ENCODE measurements at places on chromosomes 11 and 22.

DNA sequence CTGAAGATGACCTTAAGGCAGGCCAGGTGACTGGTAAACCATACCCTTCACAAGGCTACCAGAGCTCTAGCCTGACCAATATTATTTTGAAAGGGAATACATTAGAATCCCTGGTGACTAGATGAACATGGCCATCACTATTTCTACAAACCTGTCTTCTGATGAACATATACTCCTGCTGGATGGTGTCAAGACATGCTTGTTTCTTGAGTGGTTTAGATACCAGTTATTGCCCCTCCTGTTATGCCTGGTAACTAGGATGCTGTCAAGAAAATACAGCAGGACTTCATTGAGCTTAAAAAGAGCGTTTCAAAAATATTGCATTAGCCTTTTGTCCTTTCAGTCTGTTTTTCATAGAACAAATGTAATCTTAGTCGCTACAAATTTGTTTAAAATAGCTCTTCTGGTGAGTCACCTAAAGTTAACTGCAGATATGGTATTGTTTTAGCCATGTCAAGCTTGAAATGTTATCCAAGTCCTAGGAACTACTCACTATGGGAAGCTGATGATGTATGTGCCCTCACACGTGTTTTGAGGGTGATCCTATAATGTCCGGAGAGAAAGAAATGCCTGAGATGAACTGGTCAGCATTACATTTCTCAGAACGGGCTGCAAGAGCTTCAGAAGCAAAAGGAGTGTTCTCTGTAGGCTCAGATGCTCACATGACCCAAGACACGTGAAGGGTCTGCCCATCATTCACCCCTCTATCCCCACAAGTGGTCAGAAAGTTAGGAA lies 20.6 kb downstream of the ADM start:
- peak; percentile 17 for DNase-seq

- DNase-seq: peak; percentile 51
These were observed 390.5 kb downstream of the TMEM135 start for GRCh38 chr11:87428266-87428665.

- no peak for DNase-seq
These were observed 369.1 kb downstream of the JRKL start for GRCh38 chr11:96758957-96759356.

GRCh38 chr22:32199341-32199740 lies 5.5 kb downstream of the RFPL2 start:
- no peak for DNase-seq

DNA sequence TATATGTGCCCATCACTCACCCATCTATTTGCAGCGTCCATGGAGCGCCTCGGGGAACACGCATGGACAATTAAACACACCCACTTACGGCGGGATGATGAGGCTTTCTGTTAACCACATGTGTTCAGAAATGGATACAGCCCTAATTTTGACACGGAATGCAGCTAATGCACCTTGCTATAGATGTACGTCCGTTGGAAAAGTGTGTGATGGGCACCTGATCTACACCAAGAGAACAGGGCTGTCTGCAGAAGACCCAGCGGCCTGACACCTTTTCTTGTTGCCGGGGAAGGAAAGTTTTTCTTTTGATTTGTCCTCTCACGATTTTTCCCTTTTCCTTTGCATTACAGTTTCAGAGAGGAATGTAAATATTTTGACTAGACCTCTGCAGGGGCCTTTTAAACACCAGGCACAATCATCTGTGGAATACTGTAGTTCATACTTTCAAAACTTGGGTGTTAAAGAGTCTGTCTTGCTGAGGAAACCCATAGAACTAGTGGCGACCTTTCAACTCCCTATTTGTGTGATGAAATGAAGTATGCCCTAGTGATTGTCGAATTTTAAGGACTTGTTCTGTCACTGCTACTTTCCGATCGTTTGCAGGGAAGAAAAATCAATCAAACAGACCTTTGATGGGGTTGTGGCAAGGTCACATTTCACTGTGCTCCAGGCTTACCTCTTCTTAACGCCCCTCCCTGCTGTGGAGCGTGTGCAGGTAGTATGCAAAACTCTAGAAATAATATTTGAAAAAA lies 16.5 kb upstream of the PAX6 start:
- DNase-seq: no peak

DNA sequence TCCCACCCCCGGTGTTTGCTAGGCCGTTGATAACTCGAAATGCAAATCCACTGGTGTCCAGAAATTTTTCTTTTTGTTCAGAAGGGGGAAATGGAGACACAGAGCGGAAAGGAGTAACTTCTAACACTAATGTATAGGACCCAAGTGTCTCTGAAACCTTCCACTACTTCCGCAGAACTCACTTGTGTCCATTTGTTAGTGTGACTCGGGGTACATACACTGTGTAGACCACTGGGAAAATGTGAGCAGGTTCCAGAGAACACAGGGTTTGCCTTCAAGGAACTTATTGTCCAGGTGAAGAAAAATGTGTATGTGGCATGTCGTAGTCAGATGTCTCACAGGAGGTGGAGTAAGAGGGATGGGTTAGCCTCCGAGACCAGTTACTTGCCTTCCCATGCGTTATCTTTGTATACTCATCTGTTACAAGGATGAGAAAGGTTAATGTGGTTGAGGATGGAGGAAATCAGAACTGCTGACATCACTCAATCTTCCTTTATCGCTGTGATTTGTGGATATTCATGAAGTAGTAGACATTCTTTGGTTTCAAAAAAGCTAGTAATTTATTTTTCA lies 857 bp downstream of the ARCN1 start:
- peak; percentile 62 for DNase-seq

- peak; percentile 98 for DNase-seq
These were observed 47.8 kb downstream of the DBX1 start for GRCh38 chr11:20112291-20113148.

DNA sequence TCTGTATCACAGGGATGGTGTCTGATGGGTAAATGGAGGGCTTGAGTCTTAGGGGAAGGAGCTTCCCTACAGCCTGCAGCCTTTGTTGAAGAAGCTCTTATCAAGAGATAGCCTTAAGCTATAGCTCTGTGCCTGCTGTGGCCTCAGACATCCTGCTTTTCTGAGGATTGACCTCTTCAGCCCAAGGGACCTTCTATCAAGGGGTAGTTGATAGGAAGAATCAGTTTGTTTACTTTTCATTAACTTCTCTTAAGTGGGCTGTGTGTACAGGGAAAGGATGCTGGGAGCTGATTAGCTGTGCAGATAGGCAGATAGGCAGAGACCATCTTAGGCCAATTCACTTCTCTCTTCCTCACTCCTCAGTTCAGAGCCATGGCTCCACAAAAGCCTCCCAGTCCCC lies 151.8 kb upstream of the CADM1 start:
- DNase-seq: no peak

GRCh38 chr22:19806213-19807160 lies 45.9 kb downstream of the TBX1 start:
- peak; percentile 96 for DNase-seq

DNA sequence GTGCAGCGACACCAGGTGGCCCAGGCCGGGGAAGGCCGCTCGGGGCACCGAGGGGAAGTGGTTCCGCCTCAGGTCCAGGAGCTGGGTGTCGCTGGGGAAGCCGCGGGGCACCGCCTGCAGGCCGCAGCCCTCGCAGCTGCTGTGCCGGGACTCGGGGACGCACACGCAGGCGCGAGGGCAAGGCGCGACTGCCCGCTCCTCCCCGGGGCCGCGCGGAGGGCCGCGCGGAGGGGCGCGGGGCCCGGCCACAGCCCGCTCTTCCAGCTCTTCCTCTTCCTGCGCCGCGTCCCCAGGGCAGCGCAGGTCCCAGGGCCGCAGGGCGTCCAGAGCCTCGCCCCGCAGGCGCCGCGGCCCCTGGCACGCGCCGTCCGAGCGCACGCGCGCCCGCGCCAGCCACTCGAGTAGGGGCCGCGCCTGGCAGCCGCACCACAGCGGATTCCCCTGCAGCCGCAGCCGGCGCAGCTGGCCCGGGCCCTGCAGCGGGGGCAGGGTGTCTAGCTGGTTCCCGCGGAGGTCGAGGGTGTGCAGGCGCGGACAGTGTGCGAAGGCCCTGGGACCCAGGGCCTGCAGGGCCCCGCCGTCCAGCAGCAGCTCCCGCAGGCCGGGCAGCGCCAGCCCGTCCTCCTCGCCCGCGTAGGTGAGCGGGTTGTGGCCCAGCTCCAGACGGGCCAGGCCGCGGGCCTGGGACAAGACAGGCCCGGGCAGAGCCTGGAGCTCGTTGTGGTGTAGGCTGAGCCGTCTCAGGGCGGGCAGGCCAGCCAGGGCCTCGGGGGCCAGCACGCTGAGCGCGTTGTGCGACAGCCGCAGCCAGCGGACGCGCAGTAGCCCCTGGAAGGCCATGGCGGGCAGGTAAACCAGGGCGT lies 2.8 kb downstream of the CHADL start:
- peak; percentile 74 for DNase-seq

DNA sequence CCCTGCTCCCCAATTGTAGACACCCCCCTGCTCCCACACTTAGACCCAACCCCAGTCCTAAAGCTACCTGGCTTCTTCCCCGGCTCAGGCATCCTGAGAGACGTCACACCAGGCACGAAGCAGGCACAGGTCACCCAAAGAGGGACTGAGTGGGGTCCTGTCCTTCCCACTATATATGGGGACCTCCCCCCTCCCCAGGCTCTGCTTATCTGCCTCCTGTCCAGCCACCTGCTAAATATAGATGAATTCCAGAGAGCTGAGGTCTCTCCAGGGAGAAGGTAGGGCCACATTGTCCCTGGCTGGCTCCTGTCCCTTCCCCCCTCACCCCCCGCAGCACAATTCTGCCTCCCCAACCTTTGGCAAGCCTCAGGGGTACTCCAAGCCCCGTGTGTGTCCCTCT lies at the start of gene MYBPC3:
Gene MYBPC3, minus strand, starts transcription at position 147 of the 400 bp plus-strand sequence. Its CDS starts 55 bp downstream, at position 92.
- no peak for DNase-seq

- DNase-seq: peak; percentile 38
These were observed 1.0 kb downstream of the CUL5 start for GRCh38 chr11:108009497-108010370.

DNA sequence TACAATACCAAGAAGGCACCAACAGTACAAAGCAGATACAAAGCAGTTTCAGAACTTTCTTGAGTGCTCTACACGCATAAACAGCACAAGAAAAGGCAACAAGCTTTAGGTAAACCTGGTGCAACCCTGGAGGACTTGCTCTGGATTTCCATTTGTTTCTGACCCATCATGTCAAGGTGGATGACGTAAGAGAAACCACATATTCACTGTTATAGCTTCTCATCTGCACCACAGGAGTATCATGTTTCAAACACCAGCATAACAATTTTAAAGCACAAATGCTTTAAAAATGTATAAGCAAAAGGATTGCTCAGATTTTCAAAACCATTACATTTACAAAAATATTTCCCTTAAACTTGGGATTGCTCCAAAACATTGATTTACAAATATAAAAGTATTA lies 25.0 kb upstream of the YPEL1 start:
- DNase-seq: peak; percentile 21

DNA sequence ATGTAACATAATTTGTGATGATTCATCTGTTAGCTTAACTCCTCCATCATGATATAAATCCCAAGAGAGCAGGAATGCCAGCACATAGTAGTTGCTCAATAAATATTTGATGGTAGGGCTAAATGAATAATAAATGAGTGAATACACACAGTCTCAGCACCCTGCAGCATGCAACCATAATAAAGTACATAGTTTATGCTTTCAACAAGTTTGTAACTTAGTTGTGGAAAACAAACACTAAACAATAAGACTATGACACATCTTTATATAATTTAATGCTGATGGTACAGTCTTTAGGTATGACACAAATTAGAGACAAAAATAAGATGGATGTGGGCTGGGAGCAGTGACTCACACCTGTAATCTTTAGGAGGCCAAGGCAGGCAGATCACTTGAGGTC lies 3.8 kb downstream of the ALKBH8 start:
- peak; percentile 79 for DNase-seq

- DNase-seq: no peak
These were observed 55.5 kb downstream of the MYO7A start for GRCh38 chr11:77183431-77183984.

DNA sequence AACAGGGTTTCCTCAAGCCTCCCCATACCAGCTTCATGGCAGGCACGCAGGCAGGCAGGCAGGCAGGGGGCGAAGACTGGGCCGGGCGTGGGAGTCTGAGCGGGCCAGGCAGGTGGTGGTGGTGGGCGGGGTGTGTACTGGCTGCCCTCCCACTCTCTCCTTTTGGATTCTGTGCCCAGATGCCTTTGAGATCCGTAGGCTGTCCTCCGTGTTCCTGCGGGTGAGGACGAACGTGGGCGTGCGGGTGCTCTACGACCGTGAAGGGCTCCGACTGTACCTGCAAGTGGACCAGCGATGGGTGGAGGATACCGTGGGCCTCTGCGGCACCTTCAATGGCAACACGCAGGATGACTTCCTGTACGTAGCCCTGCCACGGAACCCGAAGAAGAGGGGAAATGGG lies 23.0 kb downstream of the OTOG start:
- DNase-seq: no peak

GRCh38 chr11:47587039-47587716 lies 700 bp downstream of the FAM180B start:
- DNase-seq: no peak

DNA sequence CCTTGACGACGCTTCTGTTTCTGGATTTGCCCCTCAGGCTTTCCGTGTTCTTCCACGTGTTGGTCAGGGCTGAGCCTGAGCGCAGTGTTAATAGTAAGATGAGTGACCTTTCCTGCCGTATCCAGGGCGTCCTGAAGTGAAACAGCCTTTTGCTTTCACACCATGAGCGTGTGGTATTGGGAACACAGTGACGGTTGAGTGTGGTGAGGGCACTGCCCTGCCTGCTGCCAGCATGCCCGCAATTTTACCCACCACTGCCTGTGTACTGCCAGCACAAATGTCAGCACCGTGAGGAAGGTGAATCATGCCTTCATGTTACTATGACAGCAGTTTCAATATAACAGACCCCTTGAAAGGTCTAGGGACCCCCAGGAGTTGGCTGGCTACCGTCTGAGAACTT lies 217.1 kb downstream of the TBC1D22A start:
- no peak for DNase-seq

DNA sequence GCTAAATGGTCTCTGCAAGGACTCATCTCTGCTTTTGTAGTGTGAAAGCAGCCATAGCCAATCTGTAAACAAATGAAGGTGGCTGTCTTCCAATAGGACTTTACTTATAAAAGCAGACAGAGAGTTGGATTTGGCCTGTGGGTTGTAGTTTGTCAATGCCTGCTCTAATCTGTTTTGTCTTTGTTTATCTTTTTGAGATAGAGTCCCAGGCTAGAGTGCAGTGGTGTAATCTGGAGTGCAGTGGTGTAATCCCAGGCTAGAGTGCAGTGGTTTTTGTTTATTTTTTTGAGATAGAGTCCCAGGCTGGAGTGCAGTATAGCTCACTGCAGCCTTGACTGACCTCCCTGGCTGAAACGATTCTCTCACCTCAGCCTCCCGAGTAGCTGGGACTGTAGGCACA lies 8.6 kb downstream of the PPP6R3 start:
- DNase-seq: no peak

- DNase-seq: no peak
These were observed 1056.3 kb upstream of the CNTN5 start for GRCh38 chr11:97964332-97965004.

- DNase-seq: no peak
These were observed 99.6 kb downstream of the FAM168A start for GRCh38 chr11:73498343-73498742.

- DNase-seq: peak; percentile 6
These were observed 338.6 kb downstream of the TTC28 start for GRCh38 chr22:28341001-28341400.

DNA sequence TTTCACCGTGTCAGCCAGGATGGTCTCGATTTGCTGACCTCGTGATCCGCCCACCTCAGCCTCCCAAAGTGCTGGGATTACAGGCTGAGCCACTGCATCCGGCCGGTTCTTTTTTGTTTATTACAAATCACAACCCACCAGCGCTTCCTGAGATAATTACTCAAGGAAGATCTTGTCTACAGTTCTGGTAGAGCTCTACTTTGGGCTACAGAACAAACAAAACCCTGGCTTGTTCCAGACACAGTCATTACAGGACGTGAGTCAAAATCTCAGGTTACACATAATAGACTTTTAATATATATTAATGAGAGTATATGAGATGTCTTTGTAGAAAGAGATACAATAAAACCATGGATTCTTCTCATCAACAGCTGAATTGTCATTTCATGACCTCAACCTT lies 42.8 kb upstream of the NUP50 start:
- peak; percentile 11 for DNase-seq

Data from epithelial cell of esophagus (primary cell).